ENCODE measurements at places on chromosomes 7 and 10.

DNA sequence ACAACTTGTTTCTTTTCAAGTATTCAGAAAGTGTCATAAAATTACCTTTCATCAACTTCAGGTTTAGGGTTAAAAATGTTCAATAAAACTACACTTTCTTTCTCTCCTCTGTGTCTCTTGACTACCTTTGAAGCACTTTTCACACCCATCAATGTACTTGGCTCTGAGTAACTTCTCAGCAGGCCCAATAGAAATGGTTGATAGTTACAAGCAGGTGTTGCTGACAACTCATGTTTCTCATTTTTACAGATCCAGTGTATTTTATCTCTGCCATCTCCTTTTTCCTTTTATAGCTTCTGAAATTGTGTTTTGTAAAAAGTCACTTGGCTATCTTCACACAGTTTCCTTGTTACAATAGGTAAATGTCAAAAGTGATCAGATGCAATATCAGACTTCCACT is 348.0 kb downstream of the PHTF2 start:
- DNase-seq: no peak

- no peak for DNase-seq
These were observed 1325.5 kb downstream of the XPNPEP1 start for GRCh38 chr10:108597657-108598319.

- no peak for DNase-seq
These were observed 5.7 kb downstream of the ARL5B start for GRCh38 chr10:18664841-18665478.

GRCh38 chr7:7992506-7992905 is 23.9 kb downstream of the GLCCI1 start:
- no peak for DNase-seq

DNA sequence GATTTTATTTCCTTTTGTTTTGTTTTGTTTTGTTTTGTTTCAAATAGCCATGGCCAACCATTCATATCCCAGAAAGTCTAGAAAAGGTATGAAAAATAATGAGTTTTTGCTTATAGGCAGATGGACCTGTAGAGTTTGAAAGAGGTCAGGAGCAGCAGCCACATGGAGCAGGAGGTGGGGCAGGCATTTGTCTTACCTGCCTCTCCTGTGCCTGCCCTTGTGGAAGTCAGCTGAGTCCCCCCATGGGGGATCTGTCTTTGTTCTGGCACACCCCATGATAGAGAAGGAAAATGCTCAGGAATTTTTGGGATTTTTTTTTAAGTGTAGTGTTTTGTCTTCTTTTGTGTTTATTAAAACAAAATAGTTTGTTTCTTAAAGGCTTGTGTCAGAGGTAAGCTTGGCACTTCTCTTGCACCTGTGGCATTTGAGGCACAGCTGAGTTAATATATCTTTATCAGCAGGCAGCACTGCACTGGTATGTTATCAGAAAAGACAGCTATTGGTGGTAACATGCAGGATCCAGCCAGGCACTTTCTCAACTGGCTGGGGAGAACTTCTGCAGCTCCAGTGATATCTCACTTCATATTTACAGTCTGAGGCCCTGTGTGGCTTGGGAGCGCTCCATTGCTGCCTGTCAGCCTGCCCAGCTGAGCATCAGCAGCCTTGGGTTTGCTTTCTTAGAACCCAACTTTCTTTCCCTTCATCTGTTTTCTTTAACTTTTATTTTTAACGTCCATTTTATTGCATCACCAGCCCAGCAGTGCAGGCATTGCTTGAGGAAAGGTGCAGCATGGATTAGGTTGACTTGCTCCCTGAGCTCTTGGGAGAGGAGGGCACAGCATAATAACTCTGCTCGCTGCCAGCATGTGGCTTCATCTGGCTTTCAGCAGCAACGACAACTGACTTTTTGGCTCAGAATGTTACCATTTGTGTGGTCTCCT is 44.4 kb downstream of the LRRC4 start:
- no peak for DNase-seq

- no peak for DNase-seq
These were observed 10.1 kb upstream of the SLC18A3 start for GRCh38 chr10:49600046-49600445.

DNA sequence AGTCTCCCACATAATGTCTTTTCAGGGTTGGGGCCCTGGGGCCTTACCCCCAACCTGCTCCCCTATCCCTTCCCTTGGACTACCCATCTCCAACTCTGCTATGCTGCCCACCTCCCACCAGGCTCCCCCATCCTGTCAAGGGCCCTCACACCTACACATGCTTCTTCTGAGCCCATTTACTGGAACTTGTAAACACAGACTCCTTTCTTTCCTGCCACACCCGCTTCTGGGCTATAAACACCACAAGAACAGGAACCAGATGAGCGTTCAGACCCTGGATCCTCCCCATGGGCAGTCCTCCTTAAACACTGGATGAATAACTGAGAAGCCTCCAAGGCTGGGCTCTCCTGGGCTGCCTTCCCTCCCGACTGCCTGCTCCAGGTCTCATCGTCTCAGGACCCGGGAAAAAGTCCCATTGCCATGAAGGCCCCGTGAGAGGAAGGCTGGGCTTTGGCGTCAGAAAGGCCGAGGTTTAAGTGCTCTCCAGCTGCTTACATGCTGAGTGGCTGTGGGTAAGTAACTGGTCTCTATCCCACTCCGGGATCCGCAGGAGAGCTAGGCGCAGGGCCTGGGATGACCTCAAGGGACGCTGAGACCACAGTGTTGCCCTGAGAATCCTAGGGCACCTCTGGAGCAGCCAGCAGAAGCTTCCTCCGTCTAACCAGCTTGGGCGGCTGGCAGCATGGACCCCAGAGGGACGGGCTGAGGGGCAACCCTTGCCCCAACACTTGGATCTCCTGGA is 15.6 kb upstream of the CRHR2 start:
- DNase-seq: peak; percentile 80

DNA sequence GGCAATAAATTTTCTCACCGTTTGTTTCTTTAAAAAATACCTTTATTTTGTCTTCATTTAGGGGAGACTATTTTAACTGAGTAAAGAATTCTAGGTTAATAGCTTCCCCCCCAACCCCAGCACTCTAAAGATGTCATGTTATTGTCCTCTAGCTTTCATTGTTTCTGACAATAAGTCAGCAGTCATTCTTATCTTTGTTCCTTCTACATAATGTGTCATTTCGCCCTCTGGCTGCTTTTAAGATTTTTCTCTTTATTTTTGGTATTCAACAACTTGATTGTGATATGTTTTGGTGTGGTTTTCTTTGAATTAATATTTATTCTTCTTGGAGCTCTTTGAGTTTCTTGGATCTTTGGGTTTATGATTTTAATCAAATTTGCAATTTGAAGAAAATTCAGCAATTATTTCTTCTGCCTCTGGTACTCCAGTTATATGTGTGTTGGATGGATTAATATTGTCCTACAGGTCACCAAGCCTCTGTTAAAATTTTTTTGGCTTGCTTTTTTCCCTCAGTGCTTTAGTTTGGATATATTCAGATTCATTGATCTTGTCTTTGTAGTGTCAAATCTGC is 64.6 kb upstream of the ELN start:
- DNase-seq: no peak

- DNase-seq: no peak
These were observed 695.8 kb downstream of the TYW1 start for GRCh38 chr7:67692425-67692824.

DNA sequence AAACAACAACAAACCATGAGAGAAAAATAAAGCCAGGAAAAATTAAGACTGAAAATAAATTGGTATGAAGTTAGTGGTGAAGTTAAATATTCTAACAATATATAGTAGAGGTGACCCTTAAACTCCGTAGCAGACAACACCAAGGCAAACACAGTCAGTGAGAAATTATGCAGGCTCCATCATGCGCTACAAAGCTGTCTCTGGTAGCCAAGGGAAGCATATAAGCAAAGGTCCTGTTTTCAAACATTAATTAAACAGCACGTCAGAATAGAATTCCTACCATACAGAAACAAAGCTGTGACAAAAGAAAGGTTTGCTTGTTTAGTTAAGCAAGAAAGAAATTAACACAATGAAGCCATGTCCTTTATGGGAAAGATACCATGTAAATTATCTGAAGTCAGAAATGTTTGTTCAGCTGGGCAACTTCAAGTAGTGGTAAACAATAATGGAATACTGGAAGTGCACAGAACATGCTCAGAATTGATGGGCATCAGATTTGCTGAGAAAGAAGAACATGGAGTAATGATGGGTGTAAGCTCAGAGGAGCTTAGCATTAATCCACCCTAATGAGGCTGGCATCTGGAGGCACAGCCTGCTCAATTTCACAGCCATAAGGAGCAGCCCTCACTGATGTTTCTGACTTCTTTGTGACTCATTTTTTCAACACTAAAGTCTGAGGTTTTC is 75.7 kb downstream of the IGF2BP3 start:
- no peak for DNase-seq

- DNase-seq: no peak
These were observed 57.2 kb downstream of the ITIH5 start for GRCh38 chr10:7609556-7609955.

GRCh38 chr7:15802425-15802824 is 115.9 kb upstream of the MEOX2 start:
- DNase-seq: no peak

DNA sequence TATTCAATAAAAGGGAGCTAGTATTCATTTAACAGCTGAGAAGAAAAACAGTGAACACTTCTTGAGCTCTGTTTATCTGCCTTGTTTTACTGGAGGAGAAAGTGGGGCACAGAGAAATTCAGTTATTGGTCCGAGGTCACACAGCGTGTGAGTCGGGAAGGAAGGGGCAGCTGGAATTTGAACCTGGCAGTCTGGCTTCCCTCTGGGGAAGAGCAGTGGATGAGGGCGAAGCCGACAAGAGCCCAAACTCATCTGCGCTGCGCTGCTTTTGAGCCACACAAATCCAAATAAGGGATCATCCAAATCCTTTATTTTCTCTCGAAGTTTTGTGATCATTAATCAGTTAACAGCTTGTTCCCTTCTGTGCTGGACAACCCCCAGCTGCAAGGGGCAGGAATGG is 23.7 kb upstream of the PFKFB3 start:
- no peak for DNase-seq

DNA sequence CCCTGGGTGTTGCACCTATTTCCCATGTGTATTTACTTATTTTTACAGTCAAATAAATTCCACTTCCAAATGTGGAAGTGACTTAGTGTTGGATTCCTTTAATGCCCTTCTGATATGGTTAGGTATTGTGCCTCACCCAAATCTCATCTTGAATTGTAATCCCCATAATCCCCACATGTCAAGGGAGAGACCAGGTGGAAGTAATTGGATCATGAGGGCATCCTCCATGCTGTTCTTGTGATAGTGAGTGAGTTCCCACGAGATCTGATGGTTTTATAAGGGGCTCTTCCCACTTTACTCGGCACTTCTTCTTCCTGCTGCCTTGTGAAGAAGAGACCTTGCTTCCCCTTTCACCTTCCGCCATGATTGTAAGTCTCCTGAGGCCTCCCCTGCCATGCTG is 136.9 kb downstream of the SNX10 start:
- no peak for DNase-seq

GRCh38 chr7:2231992-2232765 is 566 bp downstream of the MAD1L1 start:
- DNase-seq: no peak
